ENCODE measurements at places on chromosomes 1 and 21.

DNA sequence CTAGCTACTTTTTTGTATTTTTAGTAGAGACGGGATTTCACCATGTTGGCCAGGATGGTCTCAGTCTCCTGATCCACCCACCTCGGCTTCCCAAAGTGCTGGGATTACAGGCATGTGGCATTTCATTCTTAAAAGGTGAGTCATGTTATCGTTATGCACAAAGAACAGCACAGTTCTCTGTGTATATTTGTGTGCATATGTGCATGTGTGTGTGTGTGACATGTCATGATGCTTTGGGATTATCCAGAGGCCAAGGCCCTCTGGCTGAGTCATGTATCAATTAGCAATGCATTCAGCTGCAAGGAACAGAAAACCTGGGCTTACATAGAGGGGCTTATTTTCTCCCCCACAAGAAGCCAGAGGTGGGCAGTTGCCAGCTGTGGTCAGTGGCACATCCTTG, 301.7 kb upstream of the KAZN start:
- DNase-seq, result no peak

GRCh38 chr1:244603498-244603897, 49.4 kb upstream of the DESI2 start:
- peak; percentile 51 for DNase-seq

GRCh38 chr1:230858918-230859729, 9.2 kb downstream of the C1orf198 start:
- no peak for DNase-seq

GRCh38 chr1:232709386-232709785, 79.5 kb upstream of the SIPA1L2 start:
- DNase-seq, result no peak

DNA sequence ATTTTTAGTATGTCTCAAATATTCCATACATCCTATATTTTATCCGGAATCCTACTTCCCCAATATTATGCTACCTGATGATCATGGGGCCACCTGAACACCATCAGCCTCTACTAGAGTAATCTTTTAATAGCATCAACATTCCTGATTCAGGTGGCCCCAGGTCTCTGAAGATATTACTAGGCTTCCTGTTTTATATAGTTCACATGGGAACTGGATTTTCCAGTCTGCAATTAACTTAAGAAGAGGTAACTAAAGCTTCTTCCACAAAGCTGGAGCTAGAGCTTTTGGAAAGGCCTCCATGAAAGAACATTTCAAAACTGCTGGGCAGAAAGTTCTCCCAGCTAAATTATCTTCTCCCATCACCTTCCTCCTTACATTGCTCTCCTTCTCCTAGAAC, 72.3 kb upstream of the ADAM30 start:
- DNase-seq, result no peak

DNA sequence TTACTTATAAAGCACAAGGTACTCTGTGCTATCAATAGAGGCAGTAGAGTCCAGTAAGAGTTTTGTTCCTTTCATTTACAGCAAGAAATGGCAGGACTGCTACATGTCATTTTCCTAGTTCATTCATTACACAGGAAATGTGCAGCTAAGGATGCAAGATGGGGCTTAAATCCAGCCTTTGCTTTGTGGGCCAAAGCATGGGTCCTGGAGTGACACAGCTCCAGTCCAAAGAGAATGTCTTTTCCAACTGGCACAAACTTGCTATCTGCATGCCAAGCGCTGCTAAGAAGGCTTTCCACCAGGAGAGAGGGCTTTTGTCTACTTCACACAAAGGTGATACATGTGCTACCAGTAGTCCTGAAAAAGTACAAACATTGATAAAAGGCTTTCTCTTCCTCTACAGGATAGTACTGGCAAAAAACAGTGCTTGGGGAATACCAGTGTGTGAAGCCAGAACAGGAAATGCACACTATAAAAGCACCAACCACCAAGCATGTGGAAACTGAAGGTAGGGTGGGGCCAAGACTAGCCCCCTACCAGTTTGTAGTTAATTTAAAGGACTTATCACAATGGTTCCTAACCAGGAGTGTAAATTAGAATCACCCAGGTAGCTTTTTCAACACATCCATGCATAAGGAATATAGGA, 68.7 kb downstream of the ARID4B start:
- no peak for DNase-seq

DNA sequence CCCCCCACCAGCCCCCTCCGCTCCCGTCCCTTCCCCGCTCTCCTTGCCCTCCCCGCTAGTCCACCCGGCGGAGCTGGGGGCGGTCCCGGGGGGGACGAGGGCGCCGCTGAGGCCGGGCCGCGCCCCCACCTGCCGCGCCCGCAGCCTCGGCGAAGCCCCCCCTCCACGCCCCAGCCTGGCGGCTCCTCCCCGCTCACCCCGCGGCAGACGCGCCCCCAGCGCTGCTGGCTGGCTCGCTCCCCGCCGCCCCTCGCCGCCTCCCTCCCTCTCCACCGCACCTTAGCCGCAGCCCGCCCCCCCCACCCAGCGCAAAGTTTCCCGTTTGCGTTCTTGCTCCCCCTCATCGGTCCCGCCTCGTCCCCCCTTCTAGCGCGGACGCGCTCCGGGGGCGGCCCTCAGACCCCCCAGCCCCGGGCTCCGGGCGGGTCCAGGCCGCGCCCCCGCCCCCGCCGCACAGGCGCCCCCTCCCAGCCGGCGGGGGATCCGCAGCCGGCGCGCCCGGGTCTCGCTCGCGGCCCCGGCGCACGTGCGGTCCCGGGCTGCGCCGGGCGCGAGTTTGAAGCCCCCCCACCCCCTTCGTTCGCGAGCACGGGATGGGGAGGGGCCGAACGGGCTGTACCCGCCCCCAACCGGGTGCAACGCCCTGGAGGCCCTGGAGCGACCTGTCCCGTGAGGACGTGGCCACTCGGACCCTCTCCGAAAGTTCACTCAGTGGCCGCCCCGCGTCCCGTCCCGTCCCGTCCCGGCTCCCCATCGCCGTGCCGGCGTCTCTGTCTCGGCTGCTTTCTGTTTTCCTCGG, 623 bp downstream of the PTPRF start:
- DNase-seq, result no peak

DNA sequence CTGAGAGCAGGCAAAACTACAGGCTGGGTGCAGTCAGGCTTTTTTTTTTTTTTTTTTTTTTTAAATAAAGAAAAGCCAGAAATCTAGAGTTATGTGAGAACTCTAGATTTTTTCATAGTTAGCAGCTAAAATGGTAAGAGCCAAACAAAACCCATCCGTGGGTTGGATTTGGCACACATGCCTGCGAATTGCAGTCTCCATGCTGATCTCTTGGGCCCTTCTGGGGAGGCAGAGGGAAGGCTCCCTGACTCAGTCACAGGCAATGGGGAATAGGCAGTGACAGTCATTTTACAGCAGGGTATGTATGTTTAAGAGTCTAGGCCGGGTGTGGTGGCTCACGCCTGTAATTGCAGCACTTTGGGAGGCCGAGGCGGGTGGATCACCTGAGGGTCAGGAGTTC, 2.6 kb downstream of the TXLNA start:
- no peak for DNase-seq

- no peak for DNase-seq
Observed at GRCh38 chr1:208048904-208049303, 138.0 kb upstream of the CD34 start.

DNA sequence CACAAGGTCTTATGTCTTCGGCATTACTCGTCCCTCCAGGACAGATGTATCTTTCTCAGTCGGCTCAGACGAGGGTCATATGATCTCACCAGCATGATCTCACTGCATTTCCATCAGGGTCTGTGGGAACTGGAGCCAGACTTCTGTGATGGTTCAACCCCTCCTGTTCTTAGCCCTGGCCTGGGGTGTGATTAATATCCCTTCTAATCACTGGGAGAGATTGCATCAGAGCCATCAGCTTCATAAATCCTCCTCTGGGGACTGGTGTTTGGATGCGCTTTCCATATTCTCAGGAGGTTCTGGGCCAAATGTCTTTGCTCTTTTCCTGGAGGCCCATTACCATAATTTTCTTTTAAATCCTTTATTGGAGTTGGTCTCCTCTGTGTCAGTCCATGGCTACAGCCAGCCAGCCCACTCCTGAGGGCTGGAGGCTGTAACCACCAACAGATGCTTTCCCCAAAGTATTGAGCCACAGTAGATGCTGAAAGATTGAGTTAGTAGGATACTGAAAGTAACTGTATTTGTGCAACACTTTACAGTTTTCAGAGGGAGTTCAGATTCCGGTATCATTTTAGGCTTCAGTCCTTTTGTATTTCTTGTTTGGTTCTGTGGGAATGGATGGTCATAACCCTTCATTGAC, 20.0 kb downstream of the CACNA1E start:
- DNase-seq, result no peak

GRCh38 chr1:68047659-68048026, 2.8 kb downstream of the DIRAS3 start:
- no peak for DNase-seq

DNA sequence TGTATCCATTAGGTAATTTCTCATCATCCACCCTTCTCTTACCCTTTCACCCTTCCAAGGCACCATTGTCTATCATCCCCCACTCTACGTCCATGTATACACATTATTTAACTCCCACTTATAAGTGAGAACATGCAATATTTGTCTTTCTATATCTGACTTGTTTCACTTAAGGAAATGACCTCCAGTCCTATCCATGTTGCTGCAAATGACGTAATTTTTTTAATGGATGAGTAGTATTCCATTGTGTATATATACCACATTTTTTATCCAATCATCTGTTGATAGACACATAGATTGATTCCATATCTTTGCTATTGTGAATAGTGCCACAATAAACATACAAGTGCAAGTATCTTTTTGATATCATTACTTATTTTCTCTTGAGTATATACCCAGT, 322.9 kb upstream of the CXADR start:
- DNase-seq, result no peak

DNA sequence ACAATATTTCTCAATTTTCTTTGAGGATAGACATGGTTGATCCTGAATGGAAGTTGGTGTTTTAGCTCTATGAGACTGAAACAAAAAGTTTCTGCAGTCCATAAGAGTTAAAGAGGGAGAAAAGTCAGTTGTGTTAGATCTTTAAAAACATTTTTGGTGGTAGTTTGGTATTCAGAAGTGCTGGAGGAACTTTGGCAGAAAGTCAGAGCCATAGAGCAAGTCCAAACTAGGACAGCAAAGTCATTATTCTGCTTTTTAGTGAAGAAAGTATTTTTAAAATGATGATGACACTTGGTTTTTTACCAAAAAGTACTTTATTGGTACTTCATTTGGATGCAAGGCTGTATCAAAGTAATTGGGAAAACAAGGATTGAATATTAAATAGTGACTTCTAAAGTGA, 41.8 kb downstream of the FNBP1L start:
- DNase-seq, result no peak

GRCh38 chr1:7552402-7552801, 218.7 kb upstream of the VAMP3 start:
- DNase-seq, result no peak

- DNase-seq, result no peak
Observed at GRCh38 chr1:224882264-224882663, 47.2 kb upstream of the DNAH14 start.

DNA sequence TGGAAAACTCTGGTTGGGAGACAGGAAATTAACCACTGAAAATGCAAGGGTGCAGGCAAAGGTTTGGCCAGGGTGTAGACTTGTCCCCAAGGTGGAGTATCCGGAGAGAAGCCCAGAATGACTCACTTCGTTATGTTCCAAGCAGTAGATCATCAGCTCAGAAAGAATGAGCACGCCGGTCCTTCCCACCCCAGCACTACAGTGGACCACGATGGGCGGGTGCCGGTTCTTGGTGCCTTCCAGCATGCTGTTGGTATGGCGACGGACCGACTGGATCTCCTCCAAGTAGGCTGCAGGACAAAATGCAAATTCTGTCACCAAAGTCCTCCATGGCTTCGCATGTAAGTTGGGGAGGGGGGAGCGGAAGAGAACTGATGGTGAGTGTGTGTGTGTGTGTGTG, 83.4 kb downstream of the SMYD2 start:
- DNase-seq, result no peak

- no peak for DNase-seq
Observed at GRCh38 chr1:153866045-153866850, 56.5 kb downstream of the GATAD2B start.

DNA sequence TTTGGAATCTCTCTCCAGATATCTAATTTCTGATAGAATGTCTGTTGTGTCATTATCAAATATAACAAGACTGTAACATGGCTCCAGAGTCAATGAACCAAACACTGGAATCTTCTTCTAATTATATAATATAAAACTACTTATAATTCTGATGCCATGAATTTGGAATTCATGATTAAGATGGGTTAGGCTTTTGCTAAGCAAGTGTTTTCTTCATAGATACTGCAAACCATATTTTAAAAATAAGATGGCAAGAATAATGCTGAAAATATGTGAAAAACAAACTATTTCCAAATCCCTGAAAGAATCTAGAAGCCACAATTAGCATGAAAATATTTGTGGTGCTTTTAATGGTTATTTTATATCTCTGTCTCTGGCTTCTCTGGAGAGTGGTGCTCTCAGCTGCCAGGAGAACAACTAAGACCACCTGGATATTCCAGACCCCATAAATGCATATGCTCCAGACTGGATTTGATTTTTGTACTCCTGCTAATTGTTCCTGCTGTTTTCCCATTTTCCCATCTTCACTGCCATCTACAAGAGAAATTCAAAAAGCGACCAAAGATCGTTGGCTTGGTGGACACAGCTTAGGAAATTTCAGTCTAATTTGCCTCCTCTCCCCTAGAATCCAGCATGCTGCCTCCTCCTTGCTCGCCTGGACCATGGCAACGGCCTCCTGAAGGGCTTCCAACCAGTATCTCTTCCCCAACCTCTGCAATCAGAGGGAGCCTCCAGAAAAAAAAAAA, 418.9 kb downstream of the SETD4 start:
- no peak for DNase-seq

GRCh38 chr21:46017695-46018094, 36.1 kb downstream of the COL6A1 start:
- DNase-seq, result no peak

GRCh38 chr1:204001166-204001901, 71.6 kb upstream of the SOX13 start:
- DNase-seq, result no peak

DNA sequence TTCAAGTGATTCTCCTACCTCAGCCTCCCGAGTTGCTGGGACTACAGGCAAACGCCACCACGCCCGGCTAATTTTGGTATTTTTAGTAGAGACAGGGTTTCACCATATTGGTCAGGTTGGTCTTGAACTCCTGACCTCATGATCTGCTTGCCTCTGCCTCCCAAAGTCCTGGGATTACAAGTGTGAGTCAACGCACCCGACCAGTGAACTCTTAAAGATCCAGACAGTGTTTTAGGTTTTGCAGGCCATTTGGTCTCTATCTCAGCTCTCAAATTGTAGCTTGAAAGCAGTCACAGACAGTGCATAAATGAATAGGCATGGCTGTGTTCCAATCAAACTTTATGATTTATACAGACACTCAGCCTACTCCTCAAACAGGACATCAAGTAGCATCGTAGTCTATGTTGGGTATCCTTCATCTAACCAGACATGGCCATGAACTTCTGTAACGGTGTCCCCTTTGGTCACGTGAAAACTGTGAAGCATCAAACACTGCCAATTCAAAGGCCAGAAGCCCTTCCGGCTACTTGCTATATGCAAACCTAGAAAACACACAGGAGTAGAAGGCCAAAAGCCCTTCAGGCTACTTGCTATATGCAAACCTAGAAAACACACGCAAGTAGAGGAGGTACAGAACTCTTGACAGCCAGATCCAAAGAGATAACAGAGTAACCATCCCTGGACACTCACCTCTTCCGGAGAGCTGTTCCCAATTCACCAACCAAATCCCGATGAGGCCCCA, 3.1 kb downstream of the FUCA1 start:
- no peak for DNase-seq

All from activated CD4-positive, alpha-beta T cell treated with anti-CD3 and anti-CD28 coated beads, Interleukin-2, Interleukin-4, amounts not matched to agents 100 ng/mL and 50 ng/mL, durations not matched to agents 16 hours and 8 hours (primary cell).